Ammon's horn (tissue), 1 donor: ENCODE measurements at places on chromosomes 2 and 18.

DNA sequence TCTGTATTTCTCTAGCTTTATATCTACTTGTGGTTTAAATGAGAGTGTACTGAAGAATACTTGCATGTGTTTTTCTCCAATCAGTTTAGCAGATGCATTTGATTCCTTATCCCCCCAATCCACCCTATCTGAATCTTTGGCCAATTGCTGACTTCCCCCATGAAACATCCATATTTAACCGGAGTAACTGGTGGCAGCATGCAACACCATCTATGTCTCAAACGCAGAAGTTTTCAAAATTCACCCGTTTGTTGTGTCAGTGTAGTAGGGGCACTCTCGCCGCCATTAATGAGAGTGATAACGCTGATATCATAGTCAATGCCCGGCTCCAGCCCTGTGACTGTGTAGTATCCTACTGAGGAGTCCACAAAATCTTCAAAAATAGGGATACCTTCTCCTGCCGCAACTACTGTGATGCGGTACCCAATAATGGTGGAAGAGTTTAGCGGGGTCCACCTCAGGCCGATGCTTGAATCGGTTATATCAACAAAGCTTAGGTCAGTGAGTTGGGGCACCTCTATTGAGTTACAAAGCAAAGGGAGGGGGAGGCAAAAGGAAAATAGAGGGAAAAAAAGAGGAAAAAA is 43.1 kb downstream of the FN1 start:
- no peak for DNase-seq

GRCh38 chr2:201734111-201734510 is 35.7 kb upstream of the MPP4 start:
- DNase-seq, result no peak

GRCh38 chr2:11014026-11014425 is 102.3 kb downstream of the KCNF1 start:
- DNase-seq, result no peak

DNA sequence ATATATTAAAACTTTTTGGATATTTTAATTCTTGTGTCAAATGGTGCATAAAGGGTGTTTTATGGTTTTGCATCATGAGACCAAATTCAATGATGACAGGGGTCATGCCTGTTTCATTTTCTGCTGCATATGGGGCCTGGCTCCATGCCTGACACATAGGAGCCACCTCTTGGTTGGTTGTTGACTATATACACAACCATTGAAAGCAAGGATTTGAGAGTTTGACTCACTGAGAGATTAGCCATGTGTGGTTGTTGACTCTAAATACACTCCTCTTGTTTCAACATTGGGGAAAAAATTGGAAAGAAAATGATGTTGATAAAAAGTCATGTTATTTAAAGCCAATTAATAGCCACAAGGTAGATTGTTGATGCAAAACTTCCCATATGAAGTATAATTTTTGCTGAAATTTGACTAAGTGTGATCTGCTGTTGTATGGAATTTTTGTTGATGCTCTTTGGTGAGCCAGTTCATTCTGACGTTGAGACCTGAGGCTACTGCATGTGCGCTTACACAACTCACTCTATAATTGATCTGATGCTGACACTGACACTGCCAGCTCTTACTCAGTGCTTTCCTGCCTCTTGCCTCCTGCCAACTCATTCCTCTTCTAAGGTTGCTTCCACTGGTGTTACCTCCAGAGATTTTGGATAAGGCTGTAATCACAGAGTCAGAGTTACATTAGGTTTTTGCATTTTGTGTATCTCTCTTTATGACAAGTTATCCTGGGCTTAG is 446.2 kb upstream of the SLC14A2 start:
- no peak for DNase-seq

- peak; percentile 96 for DNase-seq
These were observed 57.9 kb upstream of the MSH2 start for GRCh38 chr2:47344890-47345589.

GRCh38 chr2:69434753-69435152 is 2.5 kb downstream of the NFU1 start:
- no peak for DNase-seq
